ENCODE measurements at places on chromosomes 6 and 20. TPM values are rescaled to one million over a fixed set of nuclear protein-coding genes. Genes with fewer than 3 reads are reported as not detected.
A peak's percentile ranks its signal among the peaks of the same experiment; 100 is the strongest.

GRCh38 chr6:1377526-1377925 lies 11.8 kb upstream of the FOXF2 start:
- peak overlapping the region; percentile 40 for H3K4me3 ChIP-seq
- peaks cover 28% of the 10 kb centered on the region for H3K27me3 ChIP-seq
- H3K36me3 ChIP-seq, result peaks cover 4% of the 10 kb centered on the region

GRCh38 chr6:160500639-160501038 lies 152.5 kb downstream of the SLC22A3 start:
- H3K36me3 ChIP-seq, result peaks cover 26% of the 10 kb centered on the region
- no peak for DNase-seq

- H3K4me3 ChIP-seq, result no peak overlapping the region
- no peak for DNase-seq
- H3K27me3 ChIP-seq, result peaks cover 4% of the 10 kb centered on the region
- peaks cover 8% of the 10 kb centered on the region for H3K36me3 ChIP-seq
- peaks cover 7% of the 10 kb centered on the region for H3K4me1 ChIP-seq
Measured at GRCh38 chr20:48169650-48170225, 384.5 kb upstream of the SULF2 start.

- H3K36me3 ChIP-seq, result no peaks in the 10 kb centered on the region
- H3K27me3 ChIP-seq, result peaks cover 4% of the 10 kb centered on the region
- peak overlapping the region; percentile 75 for H3K27ac ChIP-seq
- H3K4me1 ChIP-seq, result peaks cover 9% of the 10 kb centered on the region
Measured at GRCh38 chr6:53287336-53288225, 61.2 kb downstream of the ELOVL5 start.

GRCh38 chr6:137740091-137740755 lies 126.8 kb upstream of the TNFAIP3 start:
- H3K36me3 ChIP-seq, result no peaks in the 10 kb centered on the region
- H3K27me3 ChIP-seq, result no peaks in the 10 kb centered on the region
- peak overlapping the region; percentile 24 for H3K27ac ChIP-seq
- no peak overlapping the region for H3K4me3 ChIP-seq
- H3K4me1 ChIP-seq, result no peaks in the 10 kb centered on the region
- DNase-seq, result no peak

- no peak for DNase-seq
- peaks cover 17% of the 10 kb centered on the region for H3K4me1 ChIP-seq
- peaks cover 2% of the 10 kb centered on the region for H3K27me3 ChIP-seq
- no peaks in the 10 kb centered on the region for H3K36me3 ChIP-seq
- H3K4me3 ChIP-seq, result no peak overlapping the region
Measured at GRCh38 chr6:162533009-162533400, 194.6 kb downstream of the PRKN start.

- DNase-seq, result no peak
- H3K27ac ChIP-seq, result peak overlapping the region; percentile 57
- peaks cover 13% of the 10 kb centered on the region for H3K4me1 ChIP-seq
- H3K4me3 ChIP-seq, result peak overlapping the region; percentile 35
Measured at GRCh38 chr6:112343977-112344376, 3.2 kb upstream of the RFPL4B start.

- no peak for DNase-seq
- no peak overlapping the region for H3K4me3 ChIP-seq
- no peak overlapping the region for H3K27ac ChIP-seq
- no peaks in the 10 kb centered on the region for H3K36me3 ChIP-seq
Measured at GRCh38 chr6:20001286-20001685, 164.1 kb downstream of the ID4 start.

DNA sequence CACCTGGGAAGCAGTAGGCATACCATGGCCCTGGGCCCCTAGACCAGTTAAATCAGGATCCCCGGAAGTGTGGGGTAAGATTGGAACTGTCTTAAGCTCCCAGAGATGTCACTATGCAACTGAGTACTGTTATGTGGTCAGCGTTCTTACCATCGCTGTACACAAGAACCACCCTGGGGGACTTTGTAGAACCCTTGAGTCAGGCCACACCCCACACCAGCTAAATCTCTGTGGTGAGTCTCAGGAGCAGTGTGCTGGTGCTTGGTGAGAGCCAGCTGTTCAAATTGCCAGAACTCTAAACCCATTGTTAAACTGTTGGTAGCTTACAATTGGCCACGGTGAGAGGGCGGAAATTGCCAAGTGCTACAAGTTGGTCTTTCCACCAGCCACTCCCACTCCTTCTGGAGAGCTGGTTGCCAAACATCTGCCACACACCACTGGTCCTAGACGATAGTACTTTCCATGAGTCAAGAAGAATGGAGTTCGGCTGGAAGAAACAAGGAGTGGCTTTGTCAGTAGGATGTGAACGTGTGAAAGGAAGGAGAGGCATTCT lies 80.5 kb upstream of the SYNDIG1 start:
- DNase-seq, result no peak
- no peaks in the 10 kb centered on the region for H3K27me3 ChIP-seq
- no peak overlapping the region for H3K27ac ChIP-seq
- H3K4me3 ChIP-seq, result no peak overlapping the region
- H3K36me3 ChIP-seq, result peaks cover 5% of the 10 kb centered on the region

DNA sequence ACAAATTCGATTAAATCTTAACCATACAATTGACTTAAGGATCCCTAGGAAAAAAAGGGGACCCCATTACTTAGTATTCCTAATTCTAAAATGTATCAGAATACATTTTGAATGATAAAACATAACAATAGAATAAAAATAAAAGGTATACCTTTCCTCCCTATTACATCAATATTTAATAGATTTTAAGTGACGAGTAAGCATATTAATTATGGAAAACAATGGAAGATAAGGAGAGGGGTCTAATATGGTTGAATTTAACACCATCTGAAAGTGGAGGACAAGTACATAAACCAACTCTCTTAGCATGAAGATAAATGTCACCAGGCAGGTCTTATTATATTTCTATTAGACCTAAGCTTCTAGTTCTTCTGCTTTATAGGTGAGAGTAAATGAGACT lies 232.1 kb downstream of the HAO1 start:
- no peak for DNase-seq
- H3K27me3 ChIP-seq, result peaks cover 1% of the 10 kb centered on the region
- no peak overlapping the region for H3K4me3 ChIP-seq
- H3K27ac ChIP-seq, result no peak overlapping the region

DNA sequence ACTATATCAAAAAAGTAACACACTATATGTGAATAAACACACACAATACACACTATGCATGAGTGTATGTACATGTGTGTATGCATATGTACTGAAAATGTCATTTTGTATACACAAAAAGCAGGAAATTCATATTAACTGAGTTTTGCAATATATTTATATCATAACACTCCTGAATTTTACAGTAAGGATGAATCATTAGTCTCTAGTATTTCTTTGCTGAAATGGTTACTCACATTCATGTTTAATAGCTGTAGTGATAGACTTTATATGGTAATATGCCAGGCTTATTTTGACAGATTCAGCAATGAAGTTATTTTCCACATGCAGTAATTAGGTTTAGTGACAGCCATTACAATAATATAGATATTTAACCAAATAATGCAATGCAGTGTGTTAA lies 1216.2 kb upstream of the CITED2 start:
- no peaks in the 10 kb centered on the region for H3K27me3 ChIP-seq
- H3K4me3 ChIP-seq, result no peak overlapping the region
- peaks cover 5% of the 10 kb centered on the region for H3K36me3 ChIP-seq

DNA sequence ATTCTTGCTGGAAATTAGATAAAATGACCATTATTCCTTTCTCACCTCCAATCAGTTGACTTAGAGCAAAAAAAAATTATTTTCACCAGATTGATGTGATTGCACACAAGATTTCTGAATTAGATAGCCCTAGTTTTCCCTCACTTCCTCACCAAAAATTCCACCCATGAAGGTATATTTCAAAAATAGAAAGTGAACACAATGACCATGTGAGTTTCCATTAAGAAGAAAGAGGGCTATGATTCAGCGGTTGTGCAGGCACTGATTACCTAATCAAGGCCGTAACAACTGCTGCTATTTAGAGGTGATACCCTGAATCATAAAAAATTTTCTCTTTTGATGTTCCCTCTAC lies 19.5 kb upstream of the RALGAPA2 start:
- H3K4me3 ChIP-seq, result no peak overlapping the region
- no peaks in the 10 kb centered on the region for H3K27me3 ChIP-seq
- DNase-seq, result no peak
- no peak overlapping the region for H3K27ac ChIP-seq
- no peaks in the 10 kb centered on the region for H3K36me3 ChIP-seq
- H3K4me1 ChIP-seq, result no peaks in the 10 kb centered on the region

- no peak overlapping the region for H3K27ac ChIP-seq
- no peaks in the 10 kb centered on the region for H3K27me3 ChIP-seq
- no peaks in the 10 kb centered on the region for H3K36me3 ChIP-seq
- H3K4me3 ChIP-seq, result no peak overlapping the region
Measured at GRCh38 chr6:2351807-2352431, 106.5 kb upstream of the GMDS start.

GRCh38 chr20:18307301-18307700 lies 19.0 kb downstream of the ZNF133 start:
- H3K36me3 ChIP-seq, result peaks cover 5% of the 10 kb centered on the region
- H3K27me3 ChIP-seq, result no peaks in the 10 kb centered on the region
- no peak for DNase-seq
- H3K4me3 ChIP-seq, result no peak overlapping the region

DNA sequence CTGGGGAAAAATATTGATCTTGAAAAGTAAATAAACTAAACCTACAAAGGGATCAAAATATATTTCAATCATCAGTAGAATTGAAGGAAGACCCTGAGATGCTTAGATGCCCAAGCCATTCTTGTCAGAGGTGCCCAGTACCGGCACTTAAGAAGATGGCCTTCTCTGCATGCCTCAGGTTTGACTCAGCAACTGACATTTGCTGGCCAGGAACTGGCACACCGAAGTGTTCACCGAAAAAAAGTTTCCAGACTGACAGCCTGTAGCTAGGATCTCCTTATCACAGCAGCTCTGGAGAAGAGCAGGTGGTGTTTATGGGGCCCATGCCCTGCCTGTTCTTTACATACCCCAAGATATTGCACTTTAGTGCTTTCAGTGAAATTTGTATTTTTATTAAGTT lies 203.2 kb downstream of the MOXD1 start:
- peaks cover 3% of the 10 kb centered on the region for H3K27me3 ChIP-seq
- no peak overlapping the region for H3K27ac ChIP-seq
- H3K36me3 ChIP-seq, result peaks cover 6% of the 10 kb centered on the region
- no peak overlapping the region for H3K4me3 ChIP-seq
- peaks cover 18% of the 10 kb centered on the region for H3K4me1 ChIP-seq

GRCh38 chr6:144617708-144618107 lies 332.6 kb downstream of the UTRN start:
- peaks cover 11% of the 10 kb centered on the region for H3K4me1 ChIP-seq
- H3K27me3 ChIP-seq, result no peaks in the 10 kb centered on the region
- DNase-seq, result no peak
- H3K27ac ChIP-seq, result no peak overlapping the region
- no peak overlapping the region for H3K4me3 ChIP-seq

DNA sequence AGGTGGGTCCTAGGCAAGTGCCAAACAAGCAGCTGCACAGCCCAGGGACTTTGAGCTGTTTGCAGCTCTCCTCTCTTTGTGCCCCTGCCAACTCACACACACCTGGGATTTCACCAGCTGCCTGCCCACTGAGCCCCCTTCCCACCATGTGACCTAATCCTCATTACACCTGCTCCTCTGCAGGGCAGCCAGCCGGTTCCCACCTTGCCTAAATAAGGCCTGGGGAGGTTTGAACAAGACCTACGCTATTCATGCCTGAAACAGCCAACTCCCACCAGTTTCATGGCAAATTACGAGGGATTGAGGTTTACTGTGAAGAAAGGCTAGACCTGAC lies 92.6 kb upstream of the SOX4 start:
- no peak overlapping the region for H3K4me3 ChIP-seq
- no peaks in the 10 kb centered on the region for H3K36me3 ChIP-seq
- no peak overlapping the region for H3K27ac ChIP-seq
- H3K27me3 ChIP-seq, result peaks cover 2% of the 10 kb centered on the region
- no peak for DNase-seq

- no peak for DNase-seq
- H3K36me3 ChIP-seq, result no peaks in the 10 kb centered on the region
- H3K27me3 ChIP-seq, result peaks cover 2% of the 10 kb centered on the region
- H3K4me1 ChIP-seq, result peaks cover 9% of the 10 kb centered on the region
- no peak overlapping the region for H3K27ac ChIP-seq
- no peak overlapping the region for H3K4me3 ChIP-seq
Measured at GRCh38 chr20:14700639-14700960, 363.2 kb upstream of the FLRT3 start.

GRCh38 chr6:10521104-10521808 lies at the start of gene GCNT2:
GCNT2 (plus strand) TSS chr6:10521351; CDS start chr6:10528912, 7,561 bp downstream.
- peak; percentile 22 for DNase-seq
- H3K27ac ChIP-seq, result no peak within 1 kb of the TSS
- no peaks in the 10 kb centered on the region for H3K36me3 ChIP-seq
- H3K27me3 ChIP-seq, result no peaks in the 10 kb centered on the region
- H3K4me1 ChIP-seq, result peaks cover 8% of the 10 kb centered on the region

- H3K4me1 ChIP-seq, result no peaks in the 10 kb centered on the region
- H3K4me3 ChIP-seq, result no peak overlapping the region
- no peak for DNase-seq
- no peaks in the 10 kb centered on the region for H3K27me3 ChIP-seq
- no peak overlapping the region for H3K27ac ChIP-seq
Measured at GRCh38 chr6:2426561-2427340, 181.3 kb upstream of the GMDS start.

DNA sequence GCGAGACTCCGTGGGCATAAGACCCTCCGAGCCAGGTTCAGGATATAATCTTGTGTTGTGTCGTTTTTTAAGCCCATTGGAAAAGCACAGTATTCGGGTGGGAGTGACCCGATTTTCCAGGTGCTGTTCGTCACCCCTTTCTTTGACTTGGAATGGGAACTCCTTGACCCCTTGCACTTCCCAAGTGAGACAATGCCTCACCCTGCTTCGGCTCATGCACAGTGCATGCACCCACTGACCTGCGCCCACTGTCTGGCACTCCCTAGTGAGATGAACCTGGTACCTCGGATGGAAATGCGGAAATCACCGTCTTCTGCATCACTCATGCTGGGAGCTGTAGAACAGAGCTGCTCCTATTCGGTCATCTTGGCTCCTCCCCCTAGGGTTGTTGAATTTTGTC lies 307.7 kb upstream of the DEFB115 start:
- no peak for DNase-seq
- H3K4me1 ChIP-seq, result no peaks in the 10 kb centered on the region
- H3K36me3 ChIP-seq, result no peaks in the 10 kb centered on the region

GRCh38 chr6:11972806-11973205 lies 39.3 kb upstream of the HIVEP1 start:
- no peaks in the 10 kb centered on the region for H3K27me3 ChIP-seq
- H3K27ac ChIP-seq, result no peak overlapping the region
- no peak overlapping the region for H3K4me3 ChIP-seq
- no peaks in the 10 kb centered on the region for H3K4me1 ChIP-seq
- no peak for DNase-seq
- no peaks in the 10 kb centered on the region for H3K36me3 ChIP-seq

Gene RNF182
- 1.8 TPM for total RNA-seq

Gene PHACTR1
- 50.7 TPM for total RNA-seq

Gene ZNF184
- 10.8 TPM for total RNA-seq

Gene ZNF76
- total RNA-seq, result 38.3 TPM

Gene SLC35D3
- not detected for total RNA-seq

Gene RNF217
- 5.9 TPM for total RNA-seq

Gene SLC17A2
- total RNA-seq, result not detected

Measured in glutamatergic neuron (in vitro differentiated cells).